Activated CD4-positive, alpha-beta T cell treated with anti-CD3 and anti-CD28 coated beads for 1 hour (primary cell): ENCODE measurements at places on chromosomes 12 and 14.

- DNase-seq: peak; percentile 22
Observed at GRCh38 chr14:21748869-21749303, 75.3 kb upstream of the OR4E1 start.

DNA sequence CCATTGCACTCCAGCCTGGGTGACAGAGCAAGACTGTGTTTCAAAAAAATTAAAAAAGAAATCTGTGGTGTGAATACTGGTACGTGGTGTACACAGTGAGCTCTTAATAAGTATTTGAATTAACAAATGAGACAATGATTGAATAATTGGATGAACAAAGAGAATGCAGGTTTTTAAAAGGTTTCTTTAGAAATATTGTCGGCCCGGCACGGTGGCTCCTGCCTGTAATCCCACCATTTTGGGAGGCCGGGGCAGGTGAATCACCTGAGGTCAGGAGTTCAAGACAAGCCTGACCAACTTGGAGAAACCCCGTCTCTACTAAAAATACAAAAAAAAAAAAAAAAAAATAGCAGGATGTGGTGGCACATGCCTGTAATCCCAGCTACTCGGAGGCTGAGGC, 6.6 kb downstream of the HIF1A start:
- no peak for DNase-seq

DNA sequence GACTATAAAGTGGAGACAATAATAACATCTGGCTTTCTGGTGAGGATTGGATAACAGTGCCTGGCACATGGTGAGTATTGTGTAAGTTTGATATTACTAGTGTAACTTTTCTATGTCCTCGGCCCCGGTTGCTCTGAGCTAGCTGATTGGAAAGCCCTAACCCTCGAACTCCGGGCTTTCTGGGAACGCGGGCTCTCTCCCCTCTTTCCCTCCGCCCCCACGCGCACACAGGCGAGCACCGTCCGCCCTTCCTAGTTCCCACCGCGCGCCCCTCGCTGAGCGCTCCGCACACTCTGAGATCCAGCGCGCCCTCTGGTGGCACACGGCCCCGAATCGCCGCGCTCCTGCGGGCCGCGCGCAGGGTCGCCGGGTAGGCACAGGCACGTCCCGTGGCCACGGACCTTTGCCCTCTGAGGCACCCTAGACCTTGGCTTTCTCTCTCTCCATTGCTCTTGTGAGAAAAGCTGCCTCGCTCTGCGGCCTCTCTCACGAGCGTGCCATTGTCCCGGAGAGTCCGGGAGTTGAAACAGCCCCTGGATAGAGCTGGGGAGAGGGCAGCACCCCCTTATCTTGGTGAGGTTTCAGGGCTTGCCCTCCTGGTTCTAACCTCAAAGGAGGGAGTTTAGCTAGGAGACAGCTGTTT, 23.2 kb upstream of the ESRRB start:
- peak; percentile 20 for DNase-seq

DNA sequence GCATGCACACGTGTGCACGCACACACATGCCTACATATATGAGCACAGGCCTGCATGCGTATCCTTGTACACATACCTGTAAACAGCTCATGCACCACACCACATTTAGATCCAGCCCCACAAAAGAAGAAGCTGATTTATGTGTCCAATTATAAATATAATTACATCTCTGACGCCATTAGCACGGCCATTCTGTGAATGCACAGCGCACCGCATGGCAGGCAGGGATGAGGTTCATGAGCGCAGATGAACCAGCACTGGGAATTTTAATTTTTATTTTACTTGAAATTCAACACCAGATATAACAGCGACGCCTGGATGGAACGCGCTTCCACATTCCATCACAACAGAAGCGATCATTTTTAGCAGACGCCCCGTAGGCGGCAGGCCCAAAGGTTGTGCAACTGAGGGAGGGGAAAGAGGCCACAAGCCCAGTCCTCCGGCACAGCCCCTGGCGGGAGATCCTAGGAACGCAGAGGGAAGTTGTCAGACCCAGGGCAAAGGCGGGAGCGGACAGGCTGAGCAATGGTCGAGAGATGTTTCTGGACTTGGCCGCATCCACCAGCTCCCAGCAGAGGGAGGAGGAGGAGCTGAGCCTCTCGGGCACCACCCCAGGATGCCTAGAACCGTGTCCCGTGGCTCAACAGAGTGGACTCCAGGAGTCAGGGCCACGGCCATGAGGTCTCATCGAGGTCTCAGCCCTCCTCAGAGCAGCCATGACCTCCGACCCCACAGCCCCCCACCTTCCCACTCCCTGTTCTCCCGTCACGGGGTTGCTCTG, 37.9 kb upstream of the GALNT9 start:
- DNase-seq: no peak

DNA sequence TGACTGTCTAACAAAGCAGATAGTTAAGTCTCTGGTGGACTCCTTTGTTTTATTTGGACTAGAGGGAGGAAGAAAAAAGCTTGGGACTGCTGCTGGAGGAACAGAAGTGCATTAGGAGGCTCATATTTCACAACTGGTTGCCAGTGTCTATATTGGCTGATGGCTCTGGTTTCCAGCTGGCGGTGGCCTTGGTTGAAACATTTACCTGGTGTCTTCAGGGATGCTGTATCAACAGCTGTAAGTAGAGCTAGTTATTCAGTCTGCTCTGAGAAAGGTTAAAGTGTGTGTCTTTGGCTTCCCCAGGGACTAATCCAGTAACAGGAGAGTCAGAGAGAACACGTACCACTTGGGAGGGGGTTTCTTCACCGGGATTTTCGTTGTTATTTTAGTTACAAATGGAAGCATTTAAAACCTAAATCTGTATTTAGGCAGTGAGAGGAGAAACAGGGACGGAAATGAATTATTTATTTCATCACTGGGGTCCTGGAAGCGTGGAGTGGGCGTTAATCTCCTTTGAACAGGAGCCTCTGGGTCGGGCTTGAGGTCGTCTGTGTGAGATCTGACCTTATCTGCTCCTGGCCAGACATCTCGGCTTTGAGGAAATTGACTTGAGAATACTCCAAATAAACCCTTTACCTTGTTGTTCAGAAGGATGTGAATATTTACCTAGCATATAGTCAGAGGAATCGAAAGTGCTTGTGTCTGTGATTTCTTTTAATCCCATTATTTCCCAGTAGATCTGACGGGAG, 149.9 kb downstream of the NRXN3 start:
- no peak for DNase-seq

DNA sequence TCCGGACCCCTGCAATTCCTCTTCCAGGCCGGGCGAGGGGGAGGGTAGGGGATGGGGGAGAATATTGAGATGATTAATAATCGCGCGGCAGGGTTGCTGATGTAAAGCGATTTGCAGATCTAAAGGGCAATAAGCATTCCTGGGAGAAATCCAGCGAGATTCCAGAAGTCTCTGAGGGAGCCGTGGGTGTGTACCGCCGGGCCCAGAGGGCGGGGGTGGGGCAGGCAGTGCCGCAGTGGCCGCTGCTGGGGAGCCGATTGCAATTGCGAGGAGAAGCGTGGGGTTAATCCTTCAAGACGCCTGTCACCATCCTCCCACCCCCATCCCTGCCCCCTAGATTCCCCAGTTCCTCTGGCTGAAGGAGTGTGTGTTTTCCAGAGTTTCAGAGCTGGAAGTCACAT, 16.4 kb downstream of the FOS start:
- no peak for DNase-seq

- no peak for DNase-seq
Observed at GRCh38 chr14:66982247-66982646, 207.0 kb upstream of the GARIN2 start.

DNA sequence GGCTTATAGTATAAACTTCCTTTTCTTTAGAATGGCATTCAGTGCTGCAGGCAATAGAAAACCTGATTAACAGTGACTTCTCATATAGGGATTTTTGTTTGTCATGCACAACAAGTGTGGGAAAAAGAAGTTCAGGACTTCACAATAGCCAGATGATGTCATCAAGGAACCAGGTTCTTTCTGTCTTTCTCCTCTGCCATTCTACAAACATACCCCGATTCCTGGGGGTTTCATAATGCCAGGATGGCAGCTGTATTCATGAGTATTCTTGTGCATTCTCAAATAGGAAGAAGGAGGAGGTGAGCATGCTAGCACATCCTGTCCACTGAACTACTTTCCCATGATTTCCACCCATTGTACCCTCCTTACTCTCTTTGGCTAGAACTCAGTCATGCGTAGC, 182.7 kb upstream of the EEA1 start:
- no peak for DNase-seq

- no peak for DNase-seq
Observed at GRCh38 chr12:57836442-57837375, 9.8 kb downstream of the CTDSP2 start.

- no peak for DNase-seq
Observed at GRCh38 chr12:78703820-78704525, 160.6 kb upstream of the SYT1 start.

DNA sequence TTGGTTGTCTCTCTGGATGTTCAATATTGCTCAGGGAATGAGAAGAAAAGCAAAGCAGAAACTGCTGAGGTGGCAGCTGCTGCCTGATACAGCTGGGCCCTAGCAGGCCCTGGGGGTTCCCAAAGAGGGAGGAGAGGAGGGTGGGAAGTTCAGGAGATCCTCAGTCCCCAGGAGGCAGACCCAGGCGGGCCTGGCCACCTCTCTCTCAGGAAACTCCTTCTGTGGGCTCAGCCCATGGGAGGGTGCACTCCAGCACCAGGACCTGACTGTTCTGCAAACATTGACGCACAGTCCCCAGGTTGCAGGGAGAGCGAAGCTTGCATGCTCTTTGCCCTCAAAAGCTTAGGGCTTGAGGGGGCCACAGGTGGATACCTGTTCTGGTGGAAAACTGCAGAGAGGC, 29.6 kb downstream of the IRF2BPL start:
- DNase-seq: no peak

- DNase-seq: no peak
Observed at GRCh38 chr14:92472860-92473259, 40.7 kb upstream of the RIN3 start.

- DNase-seq: no peak
Observed at GRCh38 chr14:58315606-58316005, 17.3 kb downstream of the ARID4A start.

DNA sequence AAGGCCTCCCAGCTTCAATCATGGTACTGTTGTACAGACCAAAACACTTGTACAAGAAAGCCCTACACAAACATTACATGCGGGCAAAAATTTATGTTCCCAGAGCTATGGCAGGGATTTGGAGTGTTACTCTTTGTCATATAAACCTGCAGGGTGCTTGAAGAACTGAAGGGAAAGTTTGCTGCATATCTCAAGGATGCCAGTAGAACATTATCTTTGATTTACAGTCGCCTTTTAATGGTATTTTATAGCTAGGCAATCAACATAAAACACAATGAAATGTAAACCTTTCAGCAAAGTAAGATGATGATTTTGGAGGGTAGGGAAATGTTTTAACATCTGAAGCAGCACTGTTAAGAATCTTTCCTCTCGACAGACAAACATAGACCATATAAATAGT, 305.6 kb downstream of the KCNH5 start:
- DNase-seq: no peak

- no peak for DNase-seq
Observed at GRCh38 chr14:75344411-75344810, 65.8 kb downstream of the FOS start.

GRCh38 chr14:70441641-70442040, 10.3 kb upstream of the ADAM21 start:
- DNase-seq: no peak
